ENCODE measurements at places on chromosomes 12 and 14. TPM values are rescaled to one million over a fixed set of nuclear protein-coding genes. Genes with fewer than 3 reads are reported as not detected.

GRCh38 chr12:46800160-46800559 is 25.6 kb downstream of the SLC38A4 start:
- DNase-seq = no peak
- no peaks in the 10 kb centered on the region for H3K4me1 ChIP-seq
- no peaks in the 10 kb centered on the region for H3K27me3 ChIP-seq

- H3K4me3 ChIP-seq = no peak overlapping the region
- H3K36me3 ChIP-seq = no peaks in the 10 kb centered on the region
- H3K27me3 ChIP-seq = no peaks in the 10 kb centered on the region
- H3K27ac ChIP-seq = no peak overlapping the region
Observed at GRCh38 chr14:34741840-34742239, 27.4 kb upstream of the CFL2 start.

Gene SPIC
- not detected for polyA plus RNA-seq

- no peaks in the 10 kb centered on the region for H3K36me3 ChIP-seq
- H3K27ac ChIP-seq = no peak overlapping the region
- H3K4me1 ChIP-seq = no peaks in the 10 kb centered on the region
- no peak overlapping the region for H3K4me3 ChIP-seq
- DNase-seq = no peak
Observed at GRCh38 chr12:54882079-54882478, 27.8 kb downstream of the MUCL1 start.

DNA sequence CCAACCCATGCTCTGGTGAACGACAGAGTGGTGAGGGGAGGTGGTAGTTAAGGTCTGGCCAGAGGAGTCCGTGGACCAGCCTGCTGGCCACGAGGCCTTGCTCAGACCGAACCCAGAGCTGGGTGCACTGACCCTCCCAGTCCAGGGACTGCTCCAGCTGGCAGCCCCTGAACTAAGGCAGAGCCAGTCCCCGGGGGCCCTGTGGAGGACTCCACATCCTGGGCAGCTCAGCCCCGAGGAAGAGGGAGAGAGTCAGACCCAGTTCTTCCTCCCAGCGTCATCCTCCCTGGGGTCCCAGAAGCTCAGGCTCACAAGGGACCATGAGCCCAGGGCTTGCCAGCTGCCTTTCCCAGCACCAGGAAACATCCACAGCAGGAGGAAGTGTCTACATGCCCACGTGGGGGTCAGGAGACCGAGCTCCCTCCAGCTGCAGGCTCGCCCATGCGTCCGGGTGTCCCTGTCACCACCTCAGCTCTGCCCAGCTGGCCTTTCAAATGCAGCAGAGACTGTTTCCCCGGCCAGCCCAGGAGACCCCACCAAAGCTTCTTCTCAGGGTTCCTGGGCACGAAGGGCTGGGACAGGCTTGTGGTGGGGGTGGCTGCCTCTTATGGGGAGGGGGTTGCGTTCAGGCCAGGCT is 194.4 kb downstream of the KIF26A start:
- H3K4me1 ChIP-seq = no peaks in the 10 kb centered on the region
- no peaks in the 10 kb centered on the region for H3K27me3 ChIP-seq
- no peak for DNase-seq

Gene RASSF3
- 55.4 TPM for polyA plus RNA-seq

Gene DEPDC4
- polyA plus RNA-seq = not detected

Gene ENDOU
- 0.42 TPM for polyA plus RNA-seq

- DNase-seq = no peak
- no peak overlapping the region for H3K4me3 ChIP-seq
- H3K36me3 ChIP-seq = no peaks in the 10 kb centered on the region
- H3K4me1 ChIP-seq = no peaks in the 10 kb centered on the region
- no peaks in the 10 kb centered on the region for H3K27me3 ChIP-seq
- no peak overlapping the region for H3K27ac ChIP-seq
Observed at GRCh38 chr14:89139404-89140247, 277.4 kb downstream of the FOXN3 start.

GRCh38 chr12:108312073-108312659 is 26.9 kb downstream of the CMKLR1 start:
- H3K27me3 ChIP-seq = no peaks in the 10 kb centered on the region
- DNase-seq = no peak
- H3K36me3 ChIP-seq = no peaks in the 10 kb centered on the region
- H3K4me1 ChIP-seq = peaks cover 36% of the 10 kb centered on the region
- peak overlapping the region; percentile 41 for H3K27ac ChIP-seq

- no peak for DNase-seq
- H3K27ac ChIP-seq = no peak overlapping the region
- no peak overlapping the region for H3K4me3 ChIP-seq
- no peaks in the 10 kb centered on the region for H3K36me3 ChIP-seq
Observed at GRCh38 chr12:85156569-85156968, 120.4 kb downstream of the LRRIQ1 start.

DNA sequence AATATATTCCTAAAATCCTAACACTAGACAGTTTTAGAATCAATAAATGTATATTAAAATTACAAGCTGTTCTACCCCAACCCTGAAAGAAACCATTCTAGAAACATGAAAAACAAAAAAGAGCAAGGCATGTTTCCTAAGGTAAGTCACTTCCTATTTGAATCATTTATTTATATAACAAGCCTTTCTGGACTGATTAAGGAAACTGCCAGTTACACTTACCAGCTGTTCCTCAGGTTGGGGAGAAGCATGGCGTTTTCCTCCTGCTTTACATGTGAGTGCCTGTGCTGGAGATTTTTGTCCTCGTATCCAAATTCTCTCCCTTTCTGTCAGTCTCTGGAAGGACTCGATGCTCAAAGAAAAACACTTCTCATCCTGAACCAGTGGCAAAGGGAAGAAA is 183.3 kb downstream of the EFCAB11 start:
- no peaks in the 10 kb centered on the region for H3K4me1 ChIP-seq
- no peak overlapping the region for H3K27ac ChIP-seq
- no peak for DNase-seq
- no peaks in the 10 kb centered on the region for H3K36me3 ChIP-seq

Gene SPATA7
- 4.6 TPM for polyA plus RNA-seq

Gene KRT79
- polyA plus RNA-seq = 0.24 TPM

Gene CLEC2A
- polyA plus RNA-seq = not detected

GRCh38 chr12:28866296-28866695 is 282.8 kb upstream of the FAR2 start:
- H3K4me3 ChIP-seq = no peak overlapping the region
- no peaks in the 10 kb centered on the region for H3K27me3 ChIP-seq
- no peak overlapping the region for H3K27ac ChIP-seq

GRCh38 chr12:112010415-112011344 is 2.3 kb downstream of the TMEM116 start:
- peaks cover under 1% of the 10 kb centered on the region for H3K36me3 ChIP-seq
- H3K27me3 ChIP-seq = no peaks in the 10 kb centered on the region
- no peak overlapping the region for H3K4me3 ChIP-seq

GRCh38 chr12:130222519-130223218 is 60.4 kb downstream of the FZD10 start:
- H3K36me3 ChIP-seq = no peaks in the 10 kb centered on the region
- no peak overlapping the region for H3K27ac ChIP-seq
- H3K4me3 ChIP-seq = no peak overlapping the region
- no peak for DNase-seq
- no peaks in the 10 kb centered on the region for H3K4me1 ChIP-seq

GRCh38 chr14:99937475-99938244 is 127.6 kb upstream of the EVL start:
- no peak for DNase-seq
- no peak overlapping the region for H3K27ac ChIP-seq
- peaks cover 86% of the 10 kb centered on the region for H3K36me3 ChIP-seq

Gene RHOJ
- polyA plus RNA-seq = 10.4 TPM

Gene UBE2N
- polyA plus RNA-seq = 55.8 TPM

- H3K4me1 ChIP-seq = peaks cover 14% of the 10 kb centered on the region
- H3K27ac ChIP-seq = no peak overlapping the region
- no peaks in the 10 kb centered on the region for H3K36me3 ChIP-seq
- no peak for DNase-seq
Observed at GRCh38 chr14:23140371-23140770, 21.3 kb upstream of the CEBPE start.

GRCh38 chr12:30329281-30329680 is 366.4 kb downstream of the IPO8 start:
- no peak for DNase-seq
- H3K27me3 ChIP-seq = no peaks in the 10 kb centered on the region
- H3K27ac ChIP-seq = no peak overlapping the region
- no peaks in the 10 kb centered on the region for H3K4me1 ChIP-seq
- H3K4me3 ChIP-seq = no peak overlapping the region

Gene IL26
- not detected for polyA plus RNA-seq

- H3K27ac ChIP-seq = no peak overlapping the region
- peaks cover 97% of the 10 kb centered on the region for H3K36me3 ChIP-seq
- DNase-seq = no peak
- H3K4me1 ChIP-seq = no peaks in the 10 kb centered on the region
Observed at GRCh38 chr12:109512608-109513007, 35.2 kb downstream of the UBE3B start.

DNA sequence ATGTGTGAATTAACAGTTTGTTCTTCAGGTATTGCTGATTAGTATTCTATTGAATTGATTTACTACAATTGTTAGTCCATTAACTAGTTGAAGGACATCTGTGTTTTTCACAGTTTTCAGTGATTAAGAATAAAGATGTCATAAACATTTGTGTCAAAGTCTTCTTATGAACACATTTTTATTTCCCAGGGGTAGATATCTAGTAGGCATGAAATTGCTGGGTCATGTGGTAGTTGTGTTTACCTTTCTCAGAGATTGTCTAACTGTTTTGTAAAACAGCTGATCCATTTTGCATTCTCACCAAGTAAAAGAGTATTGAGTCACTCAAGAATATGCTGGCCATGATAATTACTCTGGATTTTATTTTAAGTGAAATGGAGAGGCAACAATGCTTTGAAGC is 1145.3 kb downstream of the FSCB start:
- H3K4me3 ChIP-seq = no peak overlapping the region
- H3K27ac ChIP-seq = no peak overlapping the region

DNA sequence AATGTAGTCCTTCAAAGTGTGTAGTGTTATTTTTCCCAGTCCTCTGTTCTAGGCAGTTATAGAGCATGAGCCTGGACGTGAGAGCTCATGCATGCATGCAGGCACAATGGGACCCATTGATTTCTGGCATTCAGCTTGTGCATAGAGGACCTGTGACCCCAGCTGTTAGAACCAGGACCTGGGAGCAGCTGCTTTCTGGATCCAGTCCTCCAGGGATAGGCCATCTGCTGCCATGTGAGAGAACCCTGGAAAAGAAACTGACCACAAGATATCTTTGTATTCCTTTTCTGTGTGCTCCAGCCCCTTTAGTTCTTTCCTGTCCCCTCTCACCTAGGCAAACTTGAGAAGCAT is 76.9 kb downstream of the SUSD6 start:
- peaks cover 82% of the 10 kb centered on the region for H3K4me1 ChIP-seq
- H3K4me3 ChIP-seq = no peak overlapping the region
- H3K36me3 ChIP-seq = peaks cover 16% of the 10 kb centered on the region

Gene IRAK3
- 2.2 TPM for polyA plus RNA-seq

Gene ABCC9
- polyA plus RNA-seq = 16.9 TPM

DNA sequence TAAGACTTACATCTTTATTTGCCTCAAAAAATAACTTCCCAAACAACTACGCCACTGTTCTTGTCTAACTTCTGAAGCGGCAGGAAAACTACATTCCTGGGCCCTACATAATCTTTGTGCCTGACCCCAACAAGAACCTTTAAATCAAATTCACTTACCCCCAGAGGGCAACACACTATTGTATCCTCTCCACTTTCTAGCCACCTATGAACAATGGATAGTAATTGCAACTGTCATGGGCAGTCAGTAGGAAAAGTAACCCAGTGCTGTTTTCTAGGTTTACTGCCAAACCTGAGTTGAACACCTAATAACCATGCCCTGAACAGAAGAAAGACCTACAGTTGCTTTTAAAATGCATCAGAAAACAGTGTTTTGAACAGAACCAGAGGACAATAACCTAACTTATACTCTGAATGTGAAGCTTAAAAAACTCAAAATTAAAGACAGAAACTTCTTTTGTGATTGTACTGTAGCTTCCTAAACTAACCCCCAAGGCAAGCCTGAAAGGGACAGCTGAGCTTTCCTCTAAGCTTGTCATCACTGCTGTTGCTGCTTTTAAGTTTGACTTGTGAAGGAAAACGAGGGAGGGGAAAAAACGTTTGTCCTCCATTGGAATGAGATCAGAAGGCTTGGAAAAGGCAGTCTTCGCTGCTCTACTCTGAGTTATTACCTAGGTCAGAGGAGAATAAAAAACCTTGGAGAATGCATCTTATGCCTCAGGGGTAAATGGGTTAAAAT is 195.7 kb downstream of the SOX5 start:
- no peak for DNase-seq
- no peaks in the 10 kb centered on the region for H3K27me3 ChIP-seq

- H3K36me3 ChIP-seq = no peaks in the 10 kb centered on the region
- DNase-seq = no peak
- no peak overlapping the region for H3K27ac ChIP-seq
- no peaks in the 10 kb centered on the region for H3K4me1 ChIP-seq
Observed at GRCh38 chr12:102702447-102703114, 214.5 kb downstream of the PAH start.

Gene CAPZA3
- not detected for polyA plus RNA-seq

- no peaks in the 10 kb centered on the region for H3K27me3 ChIP-seq
- DNase-seq = no peak
- no peak overlapping the region for H3K4me3 ChIP-seq
Observed at GRCh38 chr12:19654650-19655376, 215.5 kb downstream of the AEBP2 start.

GRCh38 chr12:46386360-46386867 is 13.8 kb upstream of the SLC38A2 start:
- peak overlapping the region; percentile 5 for H3K4me3 ChIP-seq
- H3K27ac ChIP-seq = peak overlapping the region; percentile 53
- peaks cover 66% of the 10 kb centered on the region for H3K4me1 ChIP-seq
- H3K27me3 ChIP-seq = no peaks in the 10 kb centered on the region
- no peak for DNase-seq
- no peaks in the 10 kb centered on the region for H3K36me3 ChIP-seq

- no peaks in the 10 kb centered on the region for H3K36me3 ChIP-seq
- no peak overlapping the region for H3K27ac ChIP-seq
- DNase-seq = no peak
- peaks cover 20% of the 10 kb centered on the region for H3K4me1 ChIP-seq
- H3K27me3 ChIP-seq = no peaks in the 10 kb centered on the region
Observed at GRCh38 chr12:94204499-94205247, 56.3 kb downstream of the PLXNC1 start.

- no peak overlapping the region for H3K27ac ChIP-seq
- no peaks in the 10 kb centered on the region for H3K36me3 ChIP-seq
- H3K4me3 ChIP-seq = no peak overlapping the region
Observed at GRCh38 chr12:26374934-26375680, 179.7 kb downstream of the SSPN start.

Gene PHETA1
- polyA plus RNA-seq = 29.5 TPM

- no peaks in the 10 kb centered on the region for H3K36me3 ChIP-seq
- H3K4me3 ChIP-seq = no peak overlapping the region
- H3K27me3 ChIP-seq = no peaks in the 10 kb centered on the region
- H3K4me1 ChIP-seq = no peaks in the 10 kb centered on the region
Observed at GRCh38 chr12:42612231-42612613, 22.7 kb upstream of the PRICKLE1 start.

Gene SRGAP1
- polyA plus RNA-seq = 1.3 TPM

DNA sequence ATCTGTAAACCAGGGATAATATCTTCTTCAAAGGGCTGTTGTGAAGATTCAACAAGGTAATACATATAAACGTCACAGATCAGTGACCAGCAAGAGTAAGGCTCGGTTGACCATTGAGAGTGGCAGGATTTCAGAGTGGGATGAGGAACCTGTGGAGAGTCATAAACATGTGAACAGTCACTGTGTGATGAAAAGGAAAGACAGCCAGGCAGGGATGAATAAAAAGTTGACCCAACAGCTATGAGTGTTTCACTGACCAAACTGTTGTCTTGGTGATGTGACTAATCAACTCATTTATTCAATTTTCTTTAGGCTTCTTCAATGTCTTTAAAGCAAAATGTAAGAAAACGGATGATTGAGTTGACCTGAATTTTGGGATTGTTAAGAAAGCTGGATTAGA is 8.6 kb upstream of the FRMD6 start:
- no peaks in the 10 kb centered on the region for H3K36me3 ChIP-seq
- H3K27ac ChIP-seq = no peak overlapping the region
- H3K27me3 ChIP-seq = no peaks in the 10 kb centered on the region
- DNase-seq = no peak
- H3K4me3 ChIP-seq = no peak overlapping the region
- no peaks in the 10 kb centered on the region for H3K4me1 ChIP-seq

Measured in heart left ventricle (tissue), 16 donors.